ENCODE measurements at places on chromosomes 5 and 9.
A peak's percentile ranks its signal among the peaks of the same experiment; 100 is the strongest.

DNA sequence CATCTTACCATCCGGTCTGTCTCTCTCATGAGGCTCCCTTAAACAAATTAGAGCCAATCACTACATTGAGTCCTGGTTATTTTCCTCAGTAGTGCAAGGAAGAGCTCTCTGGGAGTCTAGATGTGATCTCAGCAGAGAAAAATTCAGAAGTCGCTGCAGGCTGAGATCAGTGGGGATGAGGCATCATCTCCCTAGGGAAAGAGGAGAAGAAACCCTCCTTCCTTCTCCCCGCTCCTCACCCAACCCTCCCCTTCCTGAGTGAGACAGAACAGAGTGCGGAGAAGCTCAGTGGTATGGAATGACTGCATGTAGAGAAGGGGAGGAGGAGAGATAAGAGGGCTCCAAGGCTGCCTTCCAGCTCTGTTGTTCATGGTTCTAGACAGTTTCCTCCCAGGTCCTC is 80.5 kb downstream of the PAPPA start:
- peak; percentile 18 for DNase-seq

GRCh38 chr5:173065155-173065554 is 9.0 kb downstream of the CREBRF start:
- no peak for DNase-seq

DNA sequence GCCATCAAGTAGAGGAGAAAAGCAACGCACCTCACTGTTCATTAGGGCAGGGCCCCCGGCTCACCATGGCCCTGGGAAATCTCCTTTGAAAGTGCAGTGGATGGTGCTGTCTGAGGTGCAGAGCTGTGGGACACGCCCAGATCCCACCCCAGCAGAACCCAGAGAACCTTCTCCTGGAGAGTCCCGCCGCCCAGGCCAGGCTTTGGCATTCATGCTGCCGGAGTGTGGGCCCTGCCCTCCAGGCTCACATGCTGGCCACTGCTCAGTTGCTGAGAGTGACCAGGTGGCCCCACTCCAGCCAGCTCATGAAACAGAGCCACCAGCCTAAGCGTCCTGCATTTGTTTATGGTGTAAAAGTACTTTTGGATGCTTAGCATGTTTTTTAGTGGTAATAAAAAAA is 23.8 kb upstream of the LRRC14B start:
- no peak for DNase-seq

DNA sequence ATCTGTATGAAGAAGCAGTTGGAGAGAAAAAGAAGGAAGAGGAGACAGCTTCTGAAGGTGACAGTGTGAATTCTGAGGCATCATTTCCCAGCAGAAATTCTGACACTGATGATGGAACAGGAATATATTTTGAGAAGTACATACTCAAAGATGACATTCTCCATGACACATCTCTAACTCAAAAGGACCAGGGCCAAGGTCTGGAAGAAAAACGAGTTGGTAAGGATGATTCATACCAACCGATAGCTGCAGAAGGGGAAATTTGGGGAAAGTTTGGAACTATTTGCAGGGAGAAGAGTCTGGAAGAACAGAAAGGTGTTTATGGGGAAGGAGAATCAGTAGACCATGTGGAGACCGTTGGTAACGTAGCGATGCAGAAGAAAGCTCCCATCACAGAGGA is 48.7 kb downstream of the CMYA5 start:
- DNase-seq: no peak

GRCh38 chr9:116383936-116384335 is 230.3 kb downstream of the PAPPA start:
- DNase-seq: no peak

GRCh38 chr5:107219993-107220392 is 450.7 kb downstream of the EFNA5 start:
- no peak for DNase-seq

DNA sequence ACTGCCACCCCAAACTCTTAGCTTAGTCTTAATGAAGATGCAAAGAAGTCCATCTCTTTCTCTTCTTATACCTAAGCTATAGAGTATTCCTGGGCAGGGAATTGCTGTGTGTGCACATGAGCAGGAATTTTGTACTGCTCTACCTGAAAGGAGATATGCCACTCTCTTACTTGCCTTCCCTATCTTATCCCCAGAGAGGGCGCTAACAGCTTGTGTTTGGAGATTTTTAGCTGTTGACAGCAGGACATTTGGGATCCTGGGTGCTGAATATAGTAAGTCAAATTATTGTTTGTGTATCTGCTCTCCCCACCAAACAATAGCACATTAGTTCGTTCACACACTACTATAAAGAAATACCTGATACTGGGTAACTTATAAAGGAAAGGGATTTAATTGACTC is 159.5 kb downstream of the GABRG2 start:
- DNase-seq: no peak

DNA sequence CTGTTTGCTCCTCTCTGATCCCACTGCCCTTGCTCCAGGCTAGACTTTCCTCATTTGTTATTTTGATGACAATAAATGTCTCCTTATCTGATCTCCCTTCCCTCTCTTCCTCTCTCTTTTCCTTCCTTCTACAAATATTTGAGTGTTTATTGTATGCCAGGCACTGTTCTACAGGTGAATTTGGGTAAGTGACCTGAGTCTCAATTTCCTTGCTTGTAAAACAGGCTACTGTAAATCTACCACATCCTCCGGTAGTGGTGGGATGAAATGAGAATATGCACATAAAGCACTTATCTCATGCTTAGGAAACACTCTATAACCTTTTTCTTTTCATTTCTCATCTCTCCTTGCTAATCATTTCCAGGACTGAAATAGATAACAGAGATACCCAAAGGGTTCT is 86.4 kb downstream of the HMHB1 start:
- no peak for DNase-seq

- no peak for DNase-seq
Observed at GRCh38 chr5:63570752-63571151, 391.5 kb downstream of the HTR1A start.

DNA sequence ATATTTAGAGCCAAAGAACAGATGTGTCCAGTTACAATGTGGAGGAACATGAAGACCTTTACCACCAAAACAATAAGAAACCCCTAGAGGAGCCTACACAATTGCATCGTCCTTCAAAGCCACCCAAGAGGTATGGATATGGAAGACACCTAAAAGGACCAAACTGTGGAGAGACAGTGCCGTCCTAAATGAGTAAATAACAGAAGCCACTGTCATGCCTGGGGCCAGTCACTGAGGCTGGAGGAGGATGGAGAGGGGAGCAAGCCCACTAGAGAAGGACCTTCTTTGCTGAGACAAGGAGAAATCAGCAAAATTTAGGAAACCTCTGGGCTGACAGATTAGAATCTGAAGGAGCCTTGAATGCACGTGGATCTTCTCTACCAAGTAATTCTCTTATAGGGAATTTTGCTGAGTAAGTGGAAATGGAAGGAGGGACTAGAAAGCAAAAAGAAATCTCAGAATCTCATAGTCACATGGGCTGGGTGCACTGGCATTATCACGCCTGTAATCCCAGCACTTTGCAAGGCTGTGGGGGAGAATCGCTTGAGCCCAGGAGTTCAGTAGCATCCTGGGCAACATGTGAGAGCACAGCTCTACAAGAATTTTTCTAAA is 27.6 kb downstream of the PLEKHG4B start:
- no peak for DNase-seq

DNA sequence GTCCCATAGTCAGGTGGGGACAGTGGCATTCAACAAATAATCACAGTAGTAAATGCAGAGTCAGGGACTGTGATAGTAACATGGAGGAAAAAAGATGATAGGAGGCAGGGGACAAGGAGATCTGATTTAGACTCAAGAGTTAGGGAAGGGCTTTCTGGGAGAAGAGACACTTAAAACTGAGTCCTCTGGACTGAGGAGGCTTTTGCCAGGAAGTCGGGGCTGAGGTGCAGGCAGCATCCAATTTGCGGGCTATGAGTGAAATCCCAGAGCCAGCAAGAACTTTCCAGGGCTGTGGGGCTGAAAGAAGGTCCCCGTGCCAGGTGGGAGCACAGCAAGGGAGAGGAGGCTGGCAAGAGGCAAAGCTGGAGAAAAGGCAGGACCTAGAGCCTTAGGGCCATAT is 124.1 kb downstream of the KIF4B start:
- no peak for DNase-seq

GRCh38 chr9:131986576-131986975 is 93.1 kb downstream of the MED27 start:
- no peak for DNase-seq

DNA sequence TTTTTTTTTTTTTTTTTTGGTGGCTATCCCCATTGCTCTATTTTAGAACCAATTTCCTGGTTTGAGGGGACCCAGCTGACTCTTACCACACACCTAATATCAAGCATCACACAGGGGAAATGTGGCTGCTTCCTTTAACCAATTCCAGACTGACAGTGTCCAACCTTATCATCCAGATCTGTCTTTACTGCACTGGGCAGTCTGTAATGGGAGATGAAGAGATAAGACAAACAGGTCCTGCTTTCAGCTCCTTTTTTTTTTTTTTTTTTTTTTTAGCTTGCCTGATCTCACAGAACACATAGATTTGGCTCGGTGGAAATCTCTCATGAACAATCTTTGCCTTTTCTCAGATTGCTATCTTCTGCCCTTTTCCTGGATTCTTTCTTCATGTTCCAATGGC is 198.8 kb upstream of the TYRP1 start:
- DNase-seq: no peak

GRCh38 chr5:88172847-88173758 is 95.5 kb downstream of the TMEM161B start:
- DNase-seq: no peak

- peak; percentile 79 for DNase-seq
Observed at GRCh38 chr5:180135128-180135955, 63.8 kb upstream of the RNF130 start.
